ENCODE measurements at places on chromosomes 5 and 9.
A peak's percentile ranks its signal among the peaks of the same experiment; 100 is the strongest.

GRCh38 chr5:157358871-157359270, 92.9 kb downstream of the CYFIP2 start:
- DNase-seq: no peak

DNA sequence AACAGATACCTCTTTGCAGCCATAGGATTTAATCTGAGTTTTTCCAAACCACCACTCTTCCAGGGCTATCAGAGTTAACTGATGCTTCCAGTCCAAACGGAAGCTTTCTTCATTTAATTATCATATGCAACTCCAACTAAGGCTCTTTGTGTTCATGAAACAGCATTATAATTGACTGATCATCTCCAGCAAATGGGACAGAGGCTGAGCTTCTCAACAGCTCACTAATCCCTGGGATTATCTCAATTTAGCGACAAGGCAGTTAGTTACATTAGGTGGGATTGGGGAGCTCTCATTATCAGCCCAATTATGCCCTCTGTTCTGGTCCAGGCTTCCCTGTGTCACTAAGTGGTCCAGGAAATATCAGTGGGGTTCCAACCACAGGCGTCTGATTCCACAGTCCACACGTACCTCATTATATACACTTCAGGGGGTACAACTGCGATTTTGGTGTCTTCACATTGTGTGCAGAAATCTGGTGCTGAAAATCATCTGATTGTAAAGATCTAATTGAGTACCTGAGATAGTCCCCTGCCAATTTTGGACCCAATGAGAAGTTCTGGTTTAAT, 313.5 kb upstream of the PANK3 start:
- no peak for DNase-seq

- no peak for DNase-seq
These were observed 7.5 kb upstream of the CNOT6 start for GRCh38 chr5:180486636-180487149.

GRCh38 chr9:127980706-127981558, at the start of gene EEIG1:
TSS of gene EEIG1 (minus strand) at chr9:127980989. CDS start at chr9:127980137, 852 bp downstream.
- peak; percentile 82 for DNase-seq

GRCh38 chr9:120210274-120210673, 369.7 kb downstream of the CDK5RAP2 start:
- no peak for DNase-seq

DNA sequence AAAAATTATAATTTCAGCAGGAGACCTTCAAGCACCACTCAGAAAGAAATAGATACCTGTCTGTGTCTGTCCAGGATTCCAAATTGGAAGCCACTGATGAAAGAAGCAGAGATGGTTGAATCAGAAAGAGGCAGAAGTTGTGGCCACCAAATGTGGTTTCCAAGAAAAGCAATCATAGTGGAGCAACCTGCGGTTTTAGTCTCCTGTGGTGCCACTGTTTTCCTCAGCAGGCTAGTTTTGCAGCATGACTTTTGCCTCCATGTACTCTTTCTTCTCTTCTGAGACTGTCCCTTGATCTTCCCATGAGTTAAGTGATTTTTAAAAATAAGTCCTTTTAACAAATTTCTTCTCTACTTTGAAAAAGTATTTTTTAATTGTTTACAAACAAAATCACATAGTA, 535.8 kb downstream of the CYLC2 start:
- no peak for DNase-seq

GRCh38 chr5:88269222-88269771, 652 bp upstream of the TMEM161B start:
- peak; percentile 19 for DNase-seq

GRCh38 chr9:70511858-70512257, 97.4 kb upstream of the KLF9 start:
- no peak for DNase-seq

DNA sequence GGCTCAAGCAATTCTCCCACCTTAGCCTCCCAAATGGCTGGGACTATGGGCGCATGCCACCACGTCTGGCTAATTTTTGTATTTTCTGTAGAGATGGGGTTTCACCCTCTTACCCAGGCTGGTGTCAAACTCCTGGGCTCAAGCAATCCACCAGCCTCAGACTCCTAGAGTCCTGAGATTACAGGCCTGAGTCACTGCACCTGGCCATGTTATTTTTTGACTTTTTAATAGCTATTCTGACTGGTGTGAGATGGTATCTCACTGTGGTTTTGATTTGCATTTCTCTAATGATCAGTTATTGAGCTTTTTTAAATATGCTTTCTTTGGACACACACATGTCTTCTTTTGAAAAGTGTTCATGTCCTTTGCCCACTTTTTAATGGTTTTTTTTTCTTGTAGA, 38.2 kb downstream of the FBXW2 start:
- no peak for DNase-seq

DNA sequence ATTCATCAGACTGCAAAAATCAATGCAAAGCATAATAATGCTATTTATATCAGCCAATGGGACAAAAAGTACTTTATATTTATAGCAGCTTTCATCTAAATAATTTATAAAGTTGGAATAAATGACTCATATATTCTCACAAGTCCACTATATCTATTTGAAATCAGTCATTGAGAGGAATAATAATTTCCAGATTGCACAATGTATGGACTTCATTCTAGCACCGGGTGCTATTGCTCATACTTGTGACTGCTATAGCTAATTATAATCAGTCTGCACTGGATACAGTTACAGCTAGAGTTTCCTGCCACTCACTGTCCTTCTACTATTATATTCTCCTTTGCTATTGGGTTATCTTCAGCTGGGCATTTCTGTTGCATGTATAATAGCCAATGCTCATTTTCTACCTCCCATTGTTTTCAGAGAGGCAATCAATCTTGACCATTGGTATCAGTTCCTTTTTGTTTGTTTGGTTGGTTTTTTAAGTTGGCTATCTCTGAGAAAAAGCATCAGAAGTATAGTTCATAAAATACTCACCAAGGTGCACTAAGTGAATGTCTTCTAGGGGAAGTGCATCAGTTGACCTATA, 1.9 kb downstream of the CDH18 start:
- peak; percentile 23 for DNase-seq

- no peak for DNase-seq
These were observed 50.9 kb upstream of the PTPDC1 start for GRCh38 chr9:94033383-94033782.

DNA sequence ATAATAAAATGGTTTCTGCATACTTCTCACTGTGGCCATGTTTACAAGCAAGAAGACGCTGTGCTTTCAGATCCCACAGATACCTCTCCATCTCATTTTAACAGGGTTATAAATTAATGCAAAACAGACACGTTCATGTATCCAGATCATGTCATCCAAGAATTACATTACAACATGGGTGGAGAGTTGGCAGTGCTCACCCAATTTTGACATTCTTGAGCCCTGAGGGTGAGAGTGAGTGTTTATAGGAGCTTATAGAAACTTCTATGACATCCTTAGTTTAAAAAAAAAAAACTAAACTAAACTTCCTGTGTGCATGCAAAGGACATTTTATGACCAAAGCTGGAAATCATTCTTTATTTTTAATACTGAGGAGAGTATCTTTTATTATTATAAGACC, 9.1 kb downstream of the PRKACG start:
- no peak for DNase-seq

GRCh38 chr5:119031905-119032304, 39.0 kb upstream of the DMXL1 start:
- DNase-seq: no peak

DNA sequence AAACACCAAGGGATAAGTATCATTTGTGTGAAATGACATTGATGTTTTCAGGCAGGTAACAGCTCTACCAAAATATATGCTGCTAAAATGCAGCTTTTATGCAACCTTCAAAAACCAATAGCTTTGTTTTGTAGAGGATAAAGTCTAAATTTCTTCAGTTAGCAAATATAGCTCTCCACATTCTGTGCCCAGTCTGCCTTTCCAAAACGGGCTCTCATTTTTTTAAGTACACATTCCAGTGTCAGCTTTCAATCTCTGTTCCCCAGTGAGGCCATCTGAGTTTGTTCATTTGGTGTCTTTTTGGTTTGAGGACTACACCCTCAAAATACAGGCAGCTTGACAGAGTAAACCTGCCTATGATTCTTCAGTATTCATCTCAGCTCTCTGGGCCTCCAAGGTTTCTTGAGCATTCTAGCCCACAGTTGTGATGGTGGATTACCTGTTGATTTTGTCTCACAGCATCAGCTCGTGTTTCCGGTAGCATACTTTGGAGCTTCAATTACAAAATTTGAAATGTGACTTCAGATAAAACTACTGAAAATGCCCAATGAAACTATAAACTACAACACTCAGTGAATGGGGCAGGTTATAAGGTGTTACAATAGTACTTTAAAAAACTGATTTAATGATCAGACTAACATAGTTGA, 55.7 kb downstream of the NR3C1 start:
- DNase-seq: no peak

- DNase-seq: no peak
These were observed 120.4 kb upstream of the CPEB4 start for GRCh38 chr5:173767574-173768266.

DNA sequence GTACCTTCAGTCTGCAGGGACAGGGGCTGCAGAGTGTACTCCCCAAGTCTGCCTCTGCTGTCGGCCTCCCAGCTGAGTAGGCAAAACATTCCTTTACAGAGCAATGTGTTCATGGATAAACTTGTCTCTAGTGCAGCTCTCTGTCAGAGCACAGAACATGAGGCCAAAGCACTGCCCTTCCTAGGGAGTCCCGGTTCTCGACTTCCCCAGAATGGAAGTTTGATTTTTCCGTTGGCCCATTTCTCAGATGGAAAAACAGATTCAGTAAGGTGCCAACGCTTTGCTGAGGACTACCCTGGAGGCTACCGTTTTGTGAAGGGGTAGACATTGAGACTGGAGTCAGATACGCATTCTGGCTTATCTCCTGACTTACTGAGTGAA, 422 bp upstream of the TRIM32 start:
- no peak for DNase-seq

- DNase-seq: no peak
These were observed 4.2 kb upstream of the PHF2 start for GRCh38 chr9:93572221-93572620.

GRCh38 chr9:114633438-114634089, 22.5 kb downstream of the TMEM268 start:
- DNase-seq: no peak

- no peak for DNase-seq
These were observed 494 bp upstream of the STK32A start for GRCh38 chr5:147234239-147234824.

GRCh38 chr9:134366223-134367031, 40.2 kb downstream of the RXRA start:
- DNase-seq: peak; percentile 3

DNA sequence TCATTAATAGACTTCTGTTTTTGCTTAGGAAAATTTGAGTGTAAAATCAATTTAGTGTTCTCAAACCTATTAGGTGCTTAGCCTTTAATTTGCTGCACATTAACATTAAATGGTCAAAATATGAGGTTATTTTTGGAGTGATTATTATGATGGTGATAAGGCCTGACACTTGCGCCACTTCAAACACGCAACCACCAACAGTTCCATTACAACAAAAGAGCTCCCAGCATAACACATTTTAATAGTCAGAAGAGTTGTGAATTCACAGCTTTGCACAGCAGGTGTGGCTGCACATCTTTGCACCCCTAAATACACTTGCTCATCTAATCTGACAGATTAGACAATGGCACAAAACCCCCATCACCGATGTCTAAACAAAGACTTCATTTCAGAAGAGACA, 940.7 kb downstream of the NR2F1-AS1 start:
- DNase-seq: peak; percentile 36

DNA sequence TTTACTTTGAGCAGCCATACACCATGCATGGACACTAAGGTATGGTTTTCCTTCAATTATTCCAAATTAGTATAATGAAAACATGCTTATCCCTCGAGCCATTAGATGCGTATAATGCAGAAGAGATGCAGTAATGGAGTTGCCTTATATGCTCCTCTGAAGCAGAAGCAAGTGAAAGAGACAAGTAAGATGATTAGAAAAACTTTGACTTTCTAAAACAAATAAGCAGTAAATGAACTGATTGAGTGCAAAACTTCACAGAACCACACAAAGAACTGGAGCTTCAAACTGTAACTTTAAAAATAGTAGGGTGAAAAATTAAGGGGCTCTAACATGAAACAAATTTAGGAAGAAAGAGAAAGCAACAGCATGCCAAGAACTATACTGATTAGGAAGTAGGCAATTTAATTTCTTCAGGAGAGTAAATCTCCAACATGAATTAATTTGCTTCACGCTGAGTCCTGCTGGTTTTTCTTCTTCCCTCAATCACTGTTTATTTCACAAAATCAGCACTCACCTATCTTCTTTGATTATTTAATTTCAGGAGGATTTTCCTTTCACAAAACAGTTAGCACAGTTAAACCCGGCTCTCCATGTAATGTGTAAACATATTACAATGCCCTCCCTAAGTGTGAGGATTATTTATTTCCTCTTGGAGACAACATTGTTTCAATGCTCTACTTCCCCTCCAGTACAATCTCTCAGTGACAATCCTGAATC, 90.3 kb upstream of the PAM start:
- peak; percentile 74 for DNase-seq

- DNase-seq: no peak
These were observed 7.0 kb downstream of the SPDL1 start for GRCh38 chr5:169590602-169591001.

DNA sequence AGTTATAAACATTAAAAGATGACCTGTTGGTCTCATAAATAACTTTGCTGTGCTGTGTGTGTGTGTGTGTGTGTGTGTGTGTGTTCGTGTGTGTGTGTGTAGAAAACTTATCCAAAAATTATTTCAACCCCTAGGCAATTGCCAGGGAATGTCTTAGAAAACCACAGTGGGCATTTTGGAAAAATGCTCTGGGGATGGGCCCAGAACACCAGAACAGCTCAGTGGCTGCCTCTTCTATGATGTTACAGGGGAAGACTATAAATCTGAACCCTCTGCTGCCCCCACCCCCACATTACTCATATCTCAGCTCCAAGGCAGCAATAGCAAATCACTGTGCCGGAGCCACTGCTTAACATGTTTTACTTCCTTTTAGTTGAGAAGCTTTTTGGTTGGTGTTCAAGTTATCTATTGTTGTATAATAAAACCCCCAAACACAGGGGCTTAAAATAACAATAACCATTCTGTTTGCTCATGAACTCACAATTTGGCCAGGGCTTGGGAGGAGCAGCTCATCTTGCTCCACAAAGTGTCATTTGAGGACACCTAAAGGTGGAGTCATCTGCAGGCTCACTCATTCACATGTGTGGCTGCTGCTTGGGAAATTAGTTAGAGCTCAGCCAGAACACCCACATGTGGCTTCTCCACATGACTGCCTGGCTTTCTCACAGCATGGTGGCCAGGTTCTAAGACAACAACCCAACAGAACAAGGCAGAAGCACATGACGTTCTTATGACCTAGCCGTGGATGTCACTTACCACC, 40.4 kb downstream of the ACTBL2 start:
- DNase-seq: no peak

DNA sequence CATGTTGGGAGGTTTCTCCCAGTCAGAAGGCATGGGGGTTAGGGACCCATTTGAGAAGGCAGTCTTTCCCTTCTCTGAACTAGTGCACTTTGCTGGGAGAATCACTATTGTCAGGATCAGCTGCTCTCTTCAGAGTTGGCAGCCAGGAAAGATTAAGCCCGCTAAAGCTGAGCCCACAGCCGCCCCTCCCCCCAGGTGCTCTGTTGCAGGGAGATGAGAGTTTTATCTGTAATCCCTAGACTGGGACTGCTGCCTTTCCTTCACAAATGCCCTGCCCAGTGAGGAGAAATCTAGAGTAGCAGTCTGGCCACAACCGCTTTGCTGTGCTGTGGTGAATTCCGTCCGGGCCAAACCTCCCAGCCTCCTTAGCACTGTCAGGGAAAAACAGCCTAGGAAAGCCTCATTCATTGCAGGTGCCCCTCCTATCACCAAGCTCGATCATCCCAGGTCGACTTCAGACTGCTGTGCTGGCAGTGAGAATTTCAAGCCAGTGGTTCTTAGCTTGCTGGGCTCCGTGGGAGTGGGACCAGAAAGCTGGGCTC, 69.8 kb downstream of the CNTLN start:
- DNase-seq: no peak

Data from NCI-H748 treated with DMSO at 0.1 percent for 48 hours (cell line).